ENCODE measurements at places on chromosomes 5 and 9.

DNA sequence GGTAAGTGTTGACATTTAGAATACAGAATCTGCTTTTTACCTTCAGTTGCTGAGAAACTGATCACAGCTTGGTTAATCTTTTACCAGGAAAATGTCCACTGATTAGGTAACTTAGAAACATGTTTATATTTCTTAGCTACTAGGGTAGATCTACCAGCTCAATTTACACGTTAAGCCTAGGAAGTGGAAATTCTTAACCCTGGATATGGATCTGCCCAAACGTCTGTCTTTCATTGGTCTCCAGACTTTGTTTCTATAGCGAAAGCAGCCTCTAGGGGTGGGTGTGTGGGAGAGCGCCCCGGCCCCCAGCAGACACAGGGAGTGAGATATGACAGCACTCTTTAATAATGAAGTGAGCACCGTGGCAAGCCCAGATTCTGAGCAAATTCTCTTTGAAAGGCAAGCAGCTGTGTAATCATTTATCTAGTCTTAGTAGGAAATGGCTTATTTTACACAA is 141.6 kb upstream of the ZNF608 start:
- DNase-seq: no peak

GRCh38 chr5:61702784-61703183 is 370.7 kb downstream of the ZSWIM6 start:
- no peak for DNase-seq

DNA sequence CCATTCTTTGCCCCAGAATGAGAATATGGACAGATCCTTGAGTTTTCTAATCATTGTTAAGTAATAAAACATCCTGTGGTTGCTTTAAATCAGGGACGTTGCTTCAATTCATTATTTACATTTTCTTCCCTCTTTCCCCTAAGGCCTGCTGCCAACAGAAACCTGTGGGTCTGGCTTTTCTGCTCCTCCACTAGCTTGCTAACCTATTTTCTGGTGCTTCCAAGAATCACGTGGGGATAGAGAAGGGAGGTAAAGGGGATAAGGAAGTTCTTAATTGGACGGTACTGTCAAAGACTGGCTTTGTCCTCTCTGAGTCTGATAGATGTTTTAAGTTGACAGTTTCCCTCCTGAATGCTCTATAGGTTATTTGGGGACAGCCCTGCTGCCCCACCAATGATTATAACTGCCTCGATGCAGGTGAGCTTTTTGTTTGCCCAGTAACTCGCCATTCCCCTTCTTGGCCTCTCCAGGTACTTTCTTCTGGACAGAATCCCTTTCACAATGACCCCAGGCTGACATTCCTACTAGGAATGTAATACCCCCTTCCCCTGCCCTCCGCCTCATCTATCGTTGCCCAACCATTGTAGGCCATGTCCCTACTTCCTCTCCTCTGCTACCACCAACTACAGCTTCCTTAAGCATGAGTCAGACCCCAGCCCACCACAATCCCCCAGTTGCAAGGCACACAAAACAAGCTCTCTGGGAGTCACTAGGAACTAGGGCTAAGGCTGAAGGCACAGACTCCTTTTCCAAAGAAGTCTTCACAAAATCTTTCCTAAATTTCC is 19.9 kb upstream of the CPEB4 start:
- DNase-seq: no peak

GRCh38 chr5:170479484-170479883 is 24.3 kb upstream of the KCNIP1 start:
- DNase-seq: no peak

- DNase-seq: no peak
These were observed 278.0 kb downstream of the ZSWIM6 start for GRCh38 chr5:61609840-61610677.

DNA sequence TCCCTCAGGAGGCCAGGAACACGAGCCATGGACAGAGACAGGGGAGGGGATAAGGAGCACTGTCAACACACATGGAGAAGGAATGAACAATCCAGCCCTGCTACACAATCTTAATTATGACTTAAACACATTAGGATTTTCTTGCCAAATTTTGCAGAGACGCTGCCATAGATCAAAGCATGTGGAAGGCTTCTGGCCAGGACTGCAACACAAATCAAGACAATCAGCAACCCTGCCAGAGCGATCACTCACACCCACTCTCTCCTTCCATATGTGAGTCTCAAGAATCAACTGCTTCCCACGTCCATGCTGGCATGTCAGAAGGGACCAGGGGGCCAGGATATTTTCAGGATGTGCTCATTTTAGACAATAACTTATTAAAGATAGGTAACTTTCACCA is 85.6 kb downstream of the ROR2 start:
- DNase-seq: no peak

DNA sequence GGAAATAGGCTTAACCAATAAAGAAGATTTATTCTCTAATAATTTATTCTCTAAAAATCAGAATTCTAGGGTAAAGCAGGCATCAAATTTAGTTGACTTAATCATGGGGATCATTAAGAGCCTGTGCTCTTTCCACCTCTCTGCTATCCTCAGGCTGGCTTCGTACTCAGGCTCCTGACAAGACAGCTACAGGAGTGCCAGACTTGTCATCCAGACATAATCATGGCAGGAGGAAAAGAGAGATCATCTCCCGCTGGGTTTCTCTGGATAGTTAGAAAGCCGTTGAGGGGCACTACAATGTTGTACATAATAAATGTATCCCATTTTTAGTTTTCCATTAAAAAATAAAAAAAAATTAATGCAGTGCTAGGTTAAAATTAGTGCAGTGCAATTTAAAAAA is 171.9 kb downstream of the SEC61B start:
- no peak for DNase-seq

- DNase-seq: no peak
These were observed 41.6 kb upstream of the MROH2B start for GRCh38 chr5:41112486-41113455.

DNA sequence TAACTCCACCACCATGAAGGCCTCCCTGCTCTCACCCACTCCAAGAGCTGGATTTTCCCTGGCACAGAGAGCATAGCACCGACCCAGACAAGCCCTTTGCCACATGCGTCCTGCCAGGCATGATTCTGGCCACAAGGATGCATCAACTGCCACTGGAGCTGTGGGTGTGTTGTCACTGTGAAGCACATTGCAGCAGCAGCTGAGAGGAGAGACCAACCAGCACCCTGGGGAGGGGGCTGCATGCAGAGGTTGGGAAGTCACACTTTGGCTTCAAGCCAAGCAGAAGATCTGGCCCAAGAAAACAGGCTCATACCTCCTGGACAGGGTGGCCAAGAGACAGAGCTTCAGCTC is 22.6 kb upstream of the PTGES start:
- no peak for DNase-seq

- DNase-seq: no peak
These were observed 109.3 kb downstream of the BOD1 start for GRCh38 chr5:173507171-173507570.

- DNase-seq: no peak
These were observed 1.1 kb downstream of the NPM1 start for GRCh38 chr5:171388816-171389168.

- DNase-seq: no peak
These were observed 10.8 kb upstream of the PPP3R2 start for GRCh38 chr9:101605547-101605946.

GRCh38 chr9:88477300-88477751 is 57.7 kb upstream of the NXNL2 start:
- DNase-seq: no peak

GRCh38 chr9:133141833-133142595 is 21.0 kb upstream of the RALGDS start:
- no peak for DNase-seq

DNA sequence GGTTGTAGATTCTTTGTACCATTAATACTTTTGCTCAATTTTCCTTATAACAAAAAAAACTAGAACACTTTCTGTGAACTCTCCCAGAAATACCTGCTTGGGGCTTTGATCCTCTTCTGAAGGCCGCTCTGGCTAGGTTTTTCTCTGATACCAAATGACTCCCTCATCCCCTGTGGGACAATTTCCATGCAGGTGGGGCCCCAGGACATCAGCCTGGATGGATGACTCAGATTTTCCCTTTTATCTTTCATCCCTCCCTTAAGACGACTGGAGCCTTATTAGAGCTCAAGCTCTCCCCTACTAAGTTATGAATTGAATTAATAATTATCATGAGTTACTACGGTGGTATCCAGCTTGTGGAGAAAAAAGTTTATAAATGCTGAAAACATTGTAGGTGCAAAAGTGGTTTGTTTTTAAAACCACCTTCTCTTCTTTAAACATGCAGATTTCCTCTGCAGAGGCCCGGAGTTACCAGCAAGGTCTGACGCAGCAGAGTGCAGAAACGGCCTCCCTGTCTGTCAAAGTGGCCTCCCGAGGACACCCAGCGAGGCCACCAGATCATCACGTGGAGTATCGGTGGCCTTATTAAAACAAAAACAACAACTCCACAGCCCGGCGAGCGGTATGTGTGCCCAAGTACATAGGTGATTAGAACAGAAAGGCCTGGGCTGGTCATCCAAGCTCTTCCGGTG is 50.8 kb upstream of the IRX4 start:
- DNase-seq: no peak

DNA sequence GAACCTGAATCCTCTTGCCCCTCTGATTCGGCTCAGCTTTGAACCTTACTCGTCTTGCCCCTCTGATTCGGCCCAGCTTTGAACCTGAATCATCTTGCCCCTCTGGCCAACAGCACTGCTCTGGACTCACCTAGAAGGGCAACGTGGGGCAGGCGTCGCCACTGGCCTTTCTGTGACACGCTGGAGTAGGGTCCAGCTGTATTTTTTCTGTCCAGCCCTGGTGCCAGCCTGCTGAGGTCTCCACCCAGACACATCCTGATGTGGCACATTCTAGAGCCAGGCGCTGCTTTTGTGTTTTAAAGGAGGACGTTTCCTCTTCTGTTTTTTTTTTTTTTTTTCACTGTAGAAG is 15.2 kb upstream of the CPEB4 start:
- no peak for DNase-seq

DNA sequence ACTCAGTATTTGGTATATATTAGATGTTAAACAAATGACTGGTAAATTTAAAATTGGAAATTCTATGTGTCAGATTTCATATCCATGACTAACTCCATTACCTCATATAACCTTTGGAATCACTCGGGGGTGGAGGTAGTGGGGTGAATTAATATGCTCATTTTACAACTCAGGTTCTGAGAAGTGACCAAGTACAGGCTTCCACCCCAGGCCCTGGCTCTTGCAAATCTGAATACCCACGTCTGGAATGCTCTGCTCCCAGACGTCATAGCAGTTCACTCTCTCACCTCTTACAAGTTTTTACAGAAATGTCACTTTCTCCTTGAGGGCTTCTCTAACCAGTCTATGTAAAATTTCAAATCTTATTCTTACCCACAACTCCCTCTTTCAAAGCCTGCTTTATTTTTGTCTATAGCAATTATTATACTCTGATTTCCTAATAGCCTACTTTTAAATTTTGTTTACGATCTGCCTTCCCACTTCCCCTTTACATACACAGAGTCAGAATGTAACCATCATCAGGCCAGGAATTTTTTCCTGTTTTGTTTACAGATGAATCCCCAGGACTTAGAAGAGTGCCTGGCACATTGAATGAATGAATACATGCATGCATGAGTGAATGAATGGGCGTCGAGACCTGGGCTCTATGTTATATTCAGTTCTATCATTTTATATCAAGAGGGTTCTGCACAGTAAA is 134.1 kb upstream of the IFNE start:
- DNase-seq: no peak

DNA sequence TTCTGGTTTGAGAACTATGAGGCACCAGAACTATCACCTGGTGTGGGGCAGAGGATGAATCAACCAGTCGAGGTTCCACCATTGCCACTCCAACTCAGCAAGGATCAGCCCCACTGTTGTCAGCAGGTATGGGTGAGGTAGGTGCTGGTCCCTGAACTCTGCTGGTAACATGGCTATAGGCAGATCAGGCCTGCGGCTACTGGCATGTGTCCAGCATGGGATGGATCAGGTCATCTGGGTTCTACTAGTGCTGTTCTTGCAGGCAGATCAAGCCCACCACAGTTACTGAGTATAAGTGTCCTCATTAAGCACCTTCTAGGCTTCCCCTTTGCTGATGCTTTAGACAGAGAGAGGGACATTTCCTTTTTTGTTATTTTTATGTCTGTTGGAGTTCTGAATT is 71.7 kb downstream of the GABRA6 start:
- DNase-seq: no peak

GRCh38 chr9:4569101-4569500 is 78.8 kb downstream of the SLC1A1 start:
- DNase-seq: no peak

GRCh38 chr5:132824426-132824825 is 6.0 kb downstream of the SHROOM1 start:
- DNase-seq: no peak
